ENCODE measurements at places on chromosomes 11 and 22.

- no peak for DNase-seq
Observed at GRCh38 chr11:28535677-28536076, 427.5 kb downstream of the METTL15 start.

DNA sequence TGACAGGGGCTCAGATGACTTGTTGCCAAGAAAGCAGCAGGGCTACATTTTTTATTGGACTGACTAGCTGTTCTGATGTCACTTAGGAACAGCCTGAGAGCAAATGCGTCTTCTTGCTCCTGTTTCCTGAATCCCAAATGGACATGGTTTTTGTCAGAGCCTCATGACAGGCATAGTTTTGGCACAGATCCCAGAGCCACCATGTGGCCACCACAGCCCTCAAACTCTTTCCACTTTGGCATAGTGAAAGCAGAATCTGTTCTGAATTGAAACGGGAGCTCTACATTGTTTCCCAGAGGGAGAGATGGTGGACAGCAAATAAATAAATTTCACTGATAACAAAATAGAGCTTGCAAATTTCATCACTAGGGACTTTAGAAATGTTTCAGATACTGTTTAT is 222.2 kb downstream of the C11orf87 start:
- DNase-seq: no peak

- DNase-seq: no peak
Observed at GRCh38 chr22:49768077-49768910, 59.4 kb downstream of the BRD1 start.

DNA sequence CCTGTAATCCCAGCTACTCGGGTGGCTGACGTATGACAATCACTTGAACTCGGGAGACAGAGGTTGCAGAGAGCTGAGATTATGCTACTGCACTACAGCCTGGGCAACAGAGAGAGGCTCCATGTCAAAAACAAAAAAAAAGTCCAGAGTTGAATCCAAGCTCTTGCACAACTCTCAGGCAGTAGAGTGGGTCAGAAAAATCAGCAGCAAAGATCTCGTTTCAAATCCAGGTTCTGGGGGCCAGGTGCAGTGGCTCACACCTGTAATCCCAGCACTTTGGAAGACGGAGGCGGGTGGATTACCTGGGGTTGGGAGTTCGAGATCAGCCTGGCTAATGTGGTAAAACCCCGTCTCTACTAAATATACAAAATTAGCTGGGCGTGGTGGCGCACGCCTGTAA is 24.9 kb downstream of the CLPB start:
- no peak for DNase-seq

DNA sequence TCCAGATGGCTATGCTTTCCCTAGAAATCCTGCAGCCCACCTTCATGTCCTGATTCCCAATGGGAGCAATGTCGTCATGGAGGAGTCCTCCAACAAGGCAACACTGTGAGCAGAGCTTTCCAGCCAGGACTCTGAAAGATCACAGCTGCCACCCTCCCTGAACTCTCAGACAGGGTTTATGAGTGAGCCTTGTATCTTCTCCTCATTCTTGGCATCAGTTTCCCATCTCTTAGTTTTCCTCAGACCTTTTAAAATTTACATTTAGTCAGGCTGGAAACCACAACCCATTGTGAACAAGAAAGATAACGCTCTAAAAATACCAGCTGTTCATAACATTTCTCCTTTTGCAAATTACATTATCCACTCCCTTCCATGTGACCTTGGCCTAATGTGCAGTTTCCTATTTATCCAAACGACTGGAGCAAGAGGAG is 15.6 kb upstream of the LYVE1 start:
- no peak for DNase-seq

GRCh38 chr11:123122341-123122740 is 60.4 kb upstream of the HSPA8 start:
- DNase-seq: no peak

DNA sequence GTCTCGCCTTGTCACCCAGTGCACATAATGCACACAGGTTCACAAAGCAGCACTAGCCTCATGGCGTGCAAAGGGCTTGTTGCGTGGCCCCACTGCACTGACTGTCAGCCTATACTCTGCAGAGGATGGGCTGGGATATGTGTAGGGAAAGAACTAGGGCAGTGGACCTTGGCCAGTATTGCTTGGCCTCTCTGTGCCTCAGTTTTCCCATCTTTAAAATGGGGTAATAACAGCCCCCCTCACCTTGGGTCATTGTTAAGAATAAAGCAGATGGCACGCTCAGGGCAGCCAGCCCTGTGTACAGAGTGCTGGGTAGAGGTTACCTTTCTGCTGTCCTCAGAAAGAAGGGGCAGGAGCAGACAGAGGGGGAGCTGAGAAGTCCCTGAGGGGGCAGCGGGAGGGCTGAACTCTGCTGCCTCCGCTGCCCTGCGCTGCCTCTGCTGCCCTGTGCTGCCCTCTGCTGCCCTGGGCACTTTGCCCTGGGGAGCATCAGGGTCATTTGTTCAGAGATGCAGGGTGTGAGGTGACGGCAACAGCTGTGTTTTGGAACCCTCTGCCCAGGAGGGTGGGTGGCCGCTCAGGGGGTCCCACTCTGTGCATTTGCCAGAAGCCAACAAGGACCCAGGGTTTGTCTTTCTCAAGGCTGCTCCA is 71.2 kb downstream of the CACNA1I start:
- no peak for DNase-seq

GRCh38 chr11:6568191-6568918 is 35.1 kb downstream of the RRP8 start:
- DNase-seq: no peak

GRCh38 chr11:72112978-72113808 is 698 bp upstream of the ANAPC15 start:
- no peak for DNase-seq

- no peak for DNase-seq
Observed at GRCh38 chr11:123286761-123287160, 91.7 kb upstream of the CLMP start.

GRCh38 chr22:38258895-38259294 is 13.9 kb downstream of the TMEM184B start:
- DNase-seq: no peak

GRCh38 chr11:70123711-70124110 is 45.6 kb downstream of the ANO1 start:
- DNase-seq: no peak

DNA sequence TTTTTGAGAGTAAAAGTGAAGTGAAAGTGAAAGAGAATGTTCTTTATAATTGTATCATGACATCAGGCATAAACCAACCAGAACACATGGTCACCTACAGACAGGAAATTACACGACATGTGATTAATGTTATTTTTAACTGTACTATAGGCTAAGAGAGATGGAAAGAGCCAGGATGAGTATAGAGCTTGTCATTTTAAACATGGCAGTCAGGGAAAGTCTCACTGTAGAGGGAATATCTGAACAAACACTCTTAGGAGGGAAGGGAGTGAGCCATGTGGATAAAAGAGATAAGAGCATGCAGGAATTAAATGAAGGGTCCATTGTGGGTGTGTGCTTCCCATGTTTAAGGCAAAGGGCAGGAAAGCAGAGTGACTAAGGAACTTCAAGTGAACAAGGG is 599.1 kb upstream of the FAT3 start:
- no peak for DNase-seq

- DNase-seq: peak; percentile 69
Observed at GRCh38 chr22:46803031-46803880, 40.8 kb downstream of the TBC1D22A start.

DNA sequence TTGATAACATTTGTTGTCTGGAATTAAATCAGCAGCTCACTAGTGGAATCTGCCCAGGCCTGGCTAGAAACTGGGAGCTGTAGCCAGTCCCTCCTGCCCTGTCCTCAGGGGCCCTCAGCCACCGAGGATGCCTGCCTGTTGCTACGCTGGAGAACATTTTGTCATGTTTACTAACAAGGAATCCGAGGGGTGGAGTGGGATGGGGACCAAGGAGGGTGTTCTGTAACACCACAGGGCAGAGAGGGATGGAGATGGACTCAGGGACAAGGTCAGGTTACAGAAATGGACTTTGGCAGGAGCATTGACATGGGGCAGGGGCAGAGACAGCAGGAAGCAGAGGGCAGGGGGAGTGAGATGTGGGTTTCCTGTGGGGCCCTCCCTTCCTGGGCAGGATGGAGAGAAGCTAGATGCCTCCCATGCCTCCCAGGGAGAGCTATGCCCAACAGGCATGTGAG is 45.8 kb upstream of the AMPD3 start:
- DNase-seq: no peak

DNA sequence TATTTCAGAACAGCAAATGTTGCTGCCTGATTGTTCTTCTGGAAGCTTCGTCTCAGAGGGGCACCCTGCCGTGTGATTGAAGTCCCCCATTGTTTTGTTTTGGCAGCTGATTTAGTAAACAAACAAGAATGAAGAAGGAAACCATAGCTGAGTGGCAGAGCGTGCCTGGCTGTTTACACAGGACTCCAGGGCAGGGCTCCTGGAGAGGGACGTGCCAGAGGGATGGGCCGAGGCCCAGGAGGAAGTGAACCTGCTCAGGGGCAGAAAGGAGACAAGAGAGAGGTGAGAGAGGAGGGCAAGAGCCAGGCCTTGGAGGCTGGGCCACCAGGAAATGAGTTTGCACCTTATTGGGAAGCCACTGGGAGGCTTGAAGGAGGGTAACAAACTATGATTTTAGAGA is 85.5 kb upstream of the B3GAT1 start:
- no peak for DNase-seq

DNA sequence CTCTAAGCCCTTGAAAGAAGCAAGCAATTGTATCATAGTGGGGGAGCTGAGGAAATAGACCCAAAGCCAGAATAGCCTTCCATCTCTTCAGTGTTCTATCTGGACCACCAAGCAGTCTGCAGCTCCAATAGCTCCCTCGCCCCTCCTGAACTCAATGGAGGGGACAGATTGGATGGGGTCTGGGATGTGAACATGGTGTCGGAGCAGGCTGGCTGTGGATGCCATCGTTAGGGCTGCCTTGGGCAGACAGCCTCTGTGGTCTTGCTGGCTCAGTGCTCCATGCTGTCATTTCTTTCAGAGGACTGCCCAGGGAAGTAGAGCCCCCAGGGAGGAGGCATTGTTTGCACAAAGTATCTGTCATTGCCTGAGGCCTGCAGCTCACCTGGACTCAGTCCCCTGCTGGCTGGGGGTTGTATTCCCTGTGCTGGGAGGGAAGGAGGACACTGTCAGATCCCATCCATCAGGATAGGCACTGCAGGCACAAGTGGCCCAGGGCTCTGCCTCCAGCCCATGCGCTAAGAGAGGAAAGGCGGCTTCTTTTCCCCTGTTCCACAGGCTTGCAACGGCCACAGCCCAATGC is 537.7 kb downstream of the BUD13 start:
- no peak for DNase-seq

- no peak for DNase-seq
Observed at GRCh38 chr11:14007566-14007965, 45.0 kb downstream of the SPON1 start.

GRCh38 chr22:50697667-50698506 is 25.3 kb downstream of the SHANK3 start:
- no peak for DNase-seq

DNA sequence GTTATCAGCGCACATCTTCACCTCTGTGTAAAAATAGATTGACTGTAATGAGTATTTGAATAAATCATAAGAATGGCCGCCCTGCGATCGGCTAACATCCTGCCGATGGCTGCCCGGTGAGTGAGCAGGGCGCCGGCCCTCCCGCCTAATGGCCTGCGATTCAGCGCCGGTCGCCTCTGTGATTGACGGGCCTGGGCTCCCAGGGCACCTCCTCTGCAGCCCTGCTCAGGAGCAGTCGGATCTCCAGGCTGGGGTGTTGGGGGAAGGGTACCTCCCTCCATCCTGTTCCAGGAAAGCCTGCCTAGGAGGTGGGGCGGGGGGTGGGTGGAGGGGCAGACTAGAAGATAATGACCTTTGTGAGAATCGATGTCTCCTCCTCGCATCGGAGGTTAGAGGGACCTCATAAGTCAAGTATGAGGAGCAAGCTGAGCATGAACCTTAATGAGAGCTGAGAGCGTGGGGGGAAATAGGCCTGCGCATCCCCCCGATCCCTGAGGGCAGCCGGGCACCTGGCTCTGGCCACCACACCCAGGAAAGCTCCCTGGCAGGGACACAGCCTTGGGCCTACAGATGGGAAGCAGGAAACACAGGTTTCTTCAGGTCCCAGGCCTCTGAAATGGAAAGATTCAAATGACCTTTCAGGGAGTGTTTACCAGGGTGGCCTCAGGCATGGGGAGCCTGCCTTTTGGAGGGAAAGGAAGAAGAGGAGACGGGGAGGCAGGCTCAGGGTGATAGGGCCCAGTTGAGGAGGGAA is 71.7 kb downstream of the PKNOX2 start:
- DNase-seq: no peak

GRCh38 chr11:100469835-100470234 is 217.3 kb upstream of the ARHGAP42 start:
- DNase-seq: no peak

- no peak for DNase-seq
Observed at GRCh38 chr11:110478410-110478809, 48.7 kb downstream of the FDX1 start.

DNA sequence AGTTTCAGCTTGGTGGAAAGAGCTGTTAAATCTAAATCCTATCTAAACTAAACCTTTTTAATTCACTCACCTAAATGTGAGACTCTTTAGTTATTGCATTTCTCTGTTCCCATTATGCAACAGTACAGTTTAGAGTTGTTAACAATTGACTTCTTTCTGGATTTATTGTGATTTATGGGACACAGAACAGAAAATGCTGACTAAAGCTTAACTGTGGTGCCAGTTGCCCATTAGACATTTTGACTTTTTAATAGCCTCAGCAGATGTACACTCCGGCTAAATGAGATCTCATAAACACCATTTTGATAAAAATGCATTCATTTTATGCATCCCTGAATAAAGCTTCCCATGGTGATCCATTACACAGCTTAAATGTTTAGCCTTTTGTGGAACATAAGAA is 356.6 kb downstream of the CASP12 start:
- no peak for DNase-seq

GRCh38 chr11:32358729-32359128 is 76.6 kb downstream of the WT1 start:
- DNase-seq: no peak

- DNase-seq: no peak
Observed at GRCh38 chr11:134126217-134126822, 57.4 kb downstream of the JAM3 start.

- DNase-seq: peak; percentile 5
Observed at GRCh38 chr22:44023404-44024287, 456 bp upstream of the PARVB start.

DNA sequence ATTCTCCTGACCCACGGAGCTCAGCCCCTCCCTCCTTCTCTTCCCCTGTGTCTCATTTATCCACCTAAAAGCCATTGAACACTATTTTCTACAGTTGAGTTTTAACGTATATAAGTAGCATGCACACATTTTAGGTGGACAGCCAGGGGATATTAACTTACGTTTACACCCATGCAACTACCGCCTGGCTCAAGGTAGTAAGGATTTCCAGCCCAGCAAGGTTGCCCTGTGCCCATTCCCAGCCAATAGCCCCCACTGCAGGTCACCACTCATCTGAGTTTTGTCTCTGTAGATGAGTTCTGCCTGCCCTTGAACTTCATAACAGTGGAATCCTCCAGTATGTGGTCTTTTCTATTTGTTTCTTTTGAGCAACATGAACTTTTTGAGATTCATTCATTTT is 65.4 kb downstream of the SMIM38 start:
- no peak for DNase-seq

DNA sequence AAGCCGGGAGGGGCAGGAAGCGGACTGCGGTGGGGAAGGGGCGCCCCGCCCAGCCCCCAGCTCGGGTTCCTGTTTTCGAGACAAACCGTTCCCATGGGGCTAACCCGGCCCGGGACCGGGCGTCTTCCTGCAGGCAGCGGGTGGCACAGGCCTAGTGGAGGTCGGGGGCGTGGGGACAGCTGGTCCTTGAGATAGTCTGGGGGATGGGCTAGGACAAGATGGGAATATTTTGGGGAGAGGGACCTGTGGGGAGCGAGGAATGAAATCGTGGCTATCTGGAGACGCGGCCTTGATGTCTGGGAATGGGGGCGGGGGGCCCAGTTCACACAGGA is 1.2 kb upstream of the RASGRP2 start:
- peak; percentile 93 for DNase-seq
